ENCODE measurements at places on chromosomes 4 and X.
A peak's percentile ranks its signal among the peaks of the same experiment; 100 is the strongest.

DNA sequence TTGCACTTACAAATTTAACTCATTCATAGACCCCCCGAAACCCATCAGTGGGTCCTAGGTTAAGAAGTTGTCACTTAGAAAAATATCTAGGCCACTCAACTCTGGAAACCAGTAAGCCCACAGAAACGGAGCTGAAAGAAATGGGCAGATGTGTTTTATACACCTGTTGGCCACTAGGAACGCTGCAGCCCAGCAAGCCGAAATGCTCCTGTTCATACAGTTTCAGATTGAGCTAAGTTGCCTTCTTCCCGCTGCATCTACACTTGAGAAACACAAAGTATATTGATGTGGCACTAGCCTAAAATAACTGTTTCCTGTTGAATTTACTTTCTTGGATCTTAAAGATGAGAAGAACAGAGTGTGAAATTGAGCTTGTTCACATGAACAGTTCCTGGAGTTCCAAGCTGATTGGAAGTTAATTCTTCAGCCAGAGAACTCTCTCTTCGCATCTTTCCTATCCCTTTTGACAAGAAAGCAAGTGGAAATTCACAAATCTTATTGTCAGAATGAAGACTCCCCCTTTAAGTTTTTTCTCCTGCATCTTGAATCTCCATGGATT, 174.1 kb downstream of the RBMX2 start:
- DNase-seq, result peak; percentile 9

DNA sequence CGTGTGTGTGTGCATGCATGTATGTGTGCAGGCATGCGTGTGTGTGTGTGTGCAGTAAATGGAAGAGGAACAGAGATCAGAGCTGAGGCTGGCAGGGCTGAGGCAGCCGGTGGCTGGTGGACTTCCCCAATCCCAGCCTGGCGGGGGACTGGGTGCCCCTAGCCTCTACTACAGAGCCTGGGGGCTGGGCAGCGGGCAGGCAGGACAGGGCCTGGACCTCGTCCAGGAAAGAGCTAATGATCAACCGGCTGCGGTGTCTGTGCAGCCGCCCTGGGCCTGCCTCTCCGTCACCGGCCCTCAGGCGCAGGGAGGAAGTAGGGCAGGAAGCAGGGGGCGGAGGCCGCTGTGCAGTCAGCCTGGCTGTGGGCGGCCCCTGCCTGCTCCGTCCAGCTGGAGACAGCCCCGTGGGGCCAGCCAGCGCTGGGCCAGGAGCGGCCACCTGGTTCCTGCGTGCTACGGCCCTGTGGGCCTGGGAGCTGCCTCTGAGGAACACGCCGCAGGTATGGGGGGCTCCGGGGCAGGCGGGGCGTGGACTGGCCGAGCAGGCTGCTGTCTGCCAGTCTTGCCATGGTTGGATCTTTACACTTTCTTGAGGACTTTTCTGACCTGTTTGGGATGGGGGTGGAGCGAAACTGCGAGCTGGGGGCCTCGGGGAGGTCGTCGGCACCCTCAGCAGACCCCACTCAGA, at the start of gene SH3TC1:
SH3TC1 (plus strand) TSS at position 385 of the 688 bp plus-strand sequence. CDS start 5,905 bp downstream, outside the sequence.
- no peak for DNase-seq

DNA sequence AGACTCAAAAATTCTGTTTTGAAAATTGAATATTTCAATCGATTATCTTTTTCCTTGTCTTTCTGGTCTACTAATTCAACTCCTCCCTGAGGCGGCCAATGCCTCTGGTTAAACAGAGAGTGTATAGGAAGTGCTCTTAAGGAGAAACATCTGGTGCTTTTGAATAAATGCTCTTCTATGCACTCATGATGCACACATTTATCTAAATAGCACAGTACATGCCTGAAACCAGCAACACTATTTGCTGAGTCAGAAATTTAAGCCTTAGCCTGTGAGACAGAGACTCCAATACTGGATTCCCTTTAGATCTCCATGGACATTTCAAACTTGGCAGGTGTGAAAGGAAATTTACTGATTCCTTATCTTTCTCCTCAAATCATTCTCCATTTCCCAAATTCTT, 118.6 kb downstream of the SLIT2 start:
- DNase-seq, result no peak

GRCh38 chr4:188109157-188109755, at the start of gene TRIML2:
TSS of gene TRIML2 (minus strand) at chr4:188109603. CDS start at chr4:188105368, 4,235 bp downstream.
- no peak for DNase-seq

DNA sequence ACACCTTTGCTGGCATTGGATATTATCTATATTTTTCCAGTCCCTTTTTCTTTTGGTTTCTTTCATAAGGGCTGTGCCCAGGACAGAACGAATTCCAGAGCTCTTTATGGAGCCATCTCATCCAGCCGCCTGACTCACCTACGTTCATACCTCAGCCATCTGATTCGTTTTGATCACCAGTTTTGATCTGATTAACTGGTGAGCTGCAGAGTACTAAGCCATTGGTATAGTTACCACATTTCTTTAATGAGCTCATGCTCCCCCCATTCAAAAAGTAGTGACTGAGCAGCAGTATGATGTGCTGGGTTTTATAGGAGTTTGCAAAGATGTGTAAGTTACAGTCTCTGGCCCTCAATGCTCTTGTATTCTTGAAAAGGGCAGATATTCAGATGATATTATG, 43.0 kb upstream of the CDKN2AIP start:
- no peak for DNase-seq

- DNase-seq, result no peak
Observed at GRCh38 chr4:108533245-108533844, 87.0 kb upstream of the RPL34 start.

DNA sequence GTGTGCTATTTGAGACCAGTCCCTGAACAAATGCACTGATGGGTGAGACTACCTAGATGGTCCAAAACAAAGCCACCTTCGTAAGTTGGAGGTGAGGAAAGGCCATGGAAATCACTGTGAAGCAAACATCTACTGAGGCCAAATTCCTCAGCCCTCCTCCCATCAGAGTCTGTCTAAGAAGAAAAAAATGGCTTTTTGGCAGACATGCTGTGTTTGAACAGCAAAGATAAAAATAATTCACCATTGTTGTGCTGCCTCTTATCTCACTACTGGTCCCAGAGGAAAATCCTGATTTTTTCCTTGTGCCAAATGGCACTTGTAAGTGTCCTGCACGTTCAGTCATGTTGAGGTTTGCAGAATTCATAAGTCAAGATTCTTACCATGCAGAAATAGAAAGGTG, 7.9 kb downstream of the MAGEB18 start:
- DNase-seq, result no peak

GRCh38 chr4:26412381-26413372, 77.6 kb downstream of the CCKAR start:
- DNase-seq, result no peak

- no peak for DNase-seq
Observed at GRCh38 chrX:65610481-65610880, 57.0 kb upstream of the MSN start.

DNA sequence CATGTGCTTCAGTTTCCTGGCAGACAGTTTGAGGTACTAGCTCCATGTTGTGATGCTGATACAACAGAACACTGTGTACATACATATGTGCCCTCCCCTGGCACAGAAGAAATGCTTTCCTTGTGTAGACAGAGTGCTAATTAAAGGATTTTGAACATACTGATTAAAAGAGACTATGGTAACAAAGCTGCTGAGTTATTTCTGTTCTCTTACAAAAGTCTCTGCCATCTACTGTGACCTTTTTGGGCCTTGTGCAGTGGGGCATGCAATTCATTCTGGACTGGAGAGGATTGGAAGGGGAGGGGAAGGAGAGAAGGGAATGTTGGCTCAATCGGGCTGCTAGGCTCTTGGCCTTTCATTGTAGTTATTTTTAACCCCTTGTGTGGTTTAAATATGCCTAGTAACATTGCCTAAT, 6.0 kb downstream of the PDLIM5 start:
- DNase-seq, result no peak

- DNase-seq, result no peak
Observed at GRCh38 chrX:40104985-40105834, 7.5 kb upstream of the BCOR start.

DNA sequence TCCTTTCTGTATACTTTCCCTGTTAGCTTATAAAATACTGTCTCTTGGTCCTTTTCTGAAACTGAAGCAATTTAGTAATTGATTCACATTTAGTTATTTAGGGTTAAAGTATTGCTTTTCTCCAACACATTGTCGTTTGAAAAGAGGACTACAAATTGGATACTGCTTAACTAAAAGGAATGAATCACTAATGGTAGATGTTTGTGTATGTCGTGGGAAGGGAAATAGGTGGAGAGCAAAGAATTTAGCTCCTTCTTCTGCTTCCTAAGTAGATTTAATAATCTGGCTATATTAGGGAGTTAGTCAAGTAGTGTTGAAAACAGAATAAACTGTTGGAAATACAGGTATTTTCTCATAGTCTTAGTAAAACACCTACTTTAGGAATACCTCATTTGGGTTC, 27.9 kb downstream of the SLAIN2 start:
- no peak for DNase-seq

- no peak for DNase-seq
Observed at GRCh38 chr4:80610845-80611677, 275.5 kb downstream of the CFAP299 start.

DNA sequence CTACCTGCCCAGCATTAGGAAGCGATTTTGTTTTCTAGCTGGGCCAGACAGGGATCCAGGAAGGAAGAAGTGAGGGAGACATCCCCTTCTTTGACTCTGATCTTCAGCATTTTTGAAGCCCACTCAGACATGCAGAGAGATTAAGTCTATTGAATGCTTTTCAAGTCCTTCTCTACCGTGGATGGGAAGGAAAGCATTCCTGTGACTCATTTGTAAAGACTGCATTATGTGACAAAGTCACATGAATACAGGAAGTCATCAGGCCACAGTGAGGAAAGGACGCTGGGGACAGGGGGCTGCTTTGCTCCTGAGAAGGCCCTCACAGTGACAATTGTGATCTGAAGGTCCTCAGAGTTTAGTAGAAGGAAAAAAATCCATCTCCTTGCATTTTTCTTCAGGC, 67.4 kb upstream of the GBA3 start:
- DNase-seq, result no peak

GRCh38 chr4:37687194-37687562, 1.0 kb upstream of the RELL1 start:
- no peak for DNase-seq

DNA sequence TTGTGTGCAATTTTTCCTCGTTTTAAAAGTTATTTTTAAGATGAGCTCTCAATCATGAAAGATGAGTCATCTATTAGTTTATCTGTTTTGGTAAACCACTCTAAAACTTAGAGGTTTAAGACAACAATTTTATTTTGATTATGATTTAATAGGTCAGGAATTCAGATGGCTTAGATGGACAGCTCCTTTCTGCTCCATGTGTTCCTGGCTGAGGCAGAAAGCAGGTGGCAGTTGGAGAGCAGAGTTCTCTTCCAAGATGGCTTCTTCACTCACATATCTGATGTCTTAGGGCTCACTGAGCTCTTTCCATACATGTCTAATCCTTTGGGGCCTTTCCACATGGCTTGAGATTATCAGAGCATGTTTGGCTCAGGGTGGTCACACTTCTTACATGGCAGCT, 48.3 kb upstream of the GRPR start:
- no peak for DNase-seq

- no peak for DNase-seq
Observed at GRCh38 chr4:24574236-24574635, 10.1 kb downstream of the DHX15 start.

GRCh38 chr4:108119199-108119800, 49.4 kb downstream of the LEF1 start:
- DNase-seq, result no peak

- no peak for DNase-seq
Observed at GRCh38 chr4:114257501-114257900, 278.1 kb upstream of the ARSJ start.

DNA sequence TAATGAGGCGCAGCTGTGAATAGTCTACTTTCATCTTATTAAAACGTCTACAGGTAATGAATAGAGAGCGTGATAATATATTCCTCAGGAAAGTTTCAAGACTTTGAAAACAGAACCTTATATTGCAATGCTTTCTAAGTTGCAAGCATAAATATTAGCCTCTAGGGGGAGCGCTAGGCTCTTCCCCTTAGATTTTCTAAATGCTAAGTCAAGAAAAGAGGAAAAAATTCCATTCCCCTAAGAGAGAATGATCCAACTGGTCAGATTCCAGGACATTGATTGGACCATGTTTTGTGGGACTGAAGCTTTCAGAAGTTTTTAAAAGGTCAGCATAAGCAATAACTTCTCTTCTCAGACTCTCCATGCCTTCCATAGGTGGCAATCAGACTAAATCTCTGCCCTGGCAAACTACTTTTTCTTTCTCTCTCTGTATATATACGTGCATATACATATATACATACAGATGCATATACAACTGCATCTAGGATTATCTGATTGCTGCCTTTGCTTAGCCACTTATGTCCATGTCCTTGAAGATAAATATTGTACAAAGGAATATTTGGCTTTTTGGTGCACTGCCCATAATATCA, 492.9 kb downstream of the INPP4B start:
- DNase-seq, result no peak

GRCh38 chrX:15435836-15436619, 51.8 kb upstream of the VEGFD start:
- DNase-seq, result no peak

DNA sequence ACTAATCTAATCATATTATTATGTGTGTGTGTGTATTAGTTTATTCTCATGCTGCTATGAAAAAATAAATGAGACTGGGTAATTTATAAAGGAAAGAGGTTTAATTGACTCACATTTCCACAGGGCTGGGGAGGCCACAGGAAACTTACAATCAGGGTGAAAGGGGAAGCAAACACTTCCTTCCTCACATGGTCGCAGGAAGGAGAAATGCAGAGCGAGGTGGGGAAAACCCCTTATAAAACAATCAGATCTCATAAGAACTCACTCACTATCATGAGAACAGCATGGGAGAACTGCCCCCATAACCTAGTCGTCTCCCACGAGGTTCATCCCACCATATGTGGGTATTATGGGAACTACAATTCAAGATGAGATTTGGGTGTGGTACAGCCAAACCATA, 190.9 kb upstream of the TAPT1 start:
- no peak for DNase-seq

DNA sequence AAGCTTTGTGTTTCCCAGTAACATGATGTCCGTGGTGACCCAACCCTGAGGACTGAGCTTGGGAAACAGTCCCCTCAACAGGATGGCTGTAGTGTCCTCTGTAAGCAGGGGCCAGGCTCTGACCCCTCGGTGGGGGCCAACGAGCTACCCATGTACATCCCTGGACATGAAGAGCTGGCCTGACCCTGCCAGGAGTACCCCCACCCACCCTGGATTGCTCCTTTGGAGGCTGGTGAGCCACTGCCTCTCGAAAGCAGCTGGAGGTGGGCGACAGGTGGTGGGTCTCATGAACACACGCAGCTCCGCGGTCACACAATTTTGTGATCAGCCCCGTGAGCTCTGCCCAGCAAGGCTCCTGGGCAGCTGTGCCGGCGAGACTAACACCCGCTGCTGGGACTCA, 33.5 kb downstream of the NSG1 start:
- DNase-seq, result no peak

DNA sequence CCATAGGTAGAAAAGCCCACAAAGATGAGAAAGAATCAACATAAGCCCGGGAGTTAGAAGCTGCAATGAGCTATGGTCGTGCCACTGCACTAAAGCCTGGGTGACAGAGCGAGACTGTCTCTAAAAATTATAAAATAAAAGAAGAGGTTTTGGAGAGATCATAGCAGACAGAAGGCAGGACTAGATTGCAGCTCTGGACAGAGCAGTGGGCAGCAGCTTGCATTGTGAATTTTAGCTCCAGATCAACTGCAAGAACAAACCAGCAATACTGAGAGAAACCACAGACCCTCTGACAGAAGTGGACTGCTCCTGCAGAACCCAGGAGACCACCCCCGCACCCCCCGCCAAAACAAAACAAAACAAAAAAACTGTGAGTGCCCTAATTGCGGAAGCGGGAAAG, 30.6 kb downstream of the SOWAHB start:
- no peak for DNase-seq
